ENCODE measurements at places on chromosomes 4 and X. TPM values are rescaled to one million over a fixed set of nuclear protein-coding genes. Genes with fewer than 3 reads are reported as not detected.

- DNase-seq = peak; percentile 14
Measured at GRCh38 chrX:17038277-17038676, 91.8 kb downstream of the REPS2 start.

GRCh38 chrX:100939333-100939732, 10.6 kb upstream of the XKRX start:
- no peak for DNase-seq

DNA sequence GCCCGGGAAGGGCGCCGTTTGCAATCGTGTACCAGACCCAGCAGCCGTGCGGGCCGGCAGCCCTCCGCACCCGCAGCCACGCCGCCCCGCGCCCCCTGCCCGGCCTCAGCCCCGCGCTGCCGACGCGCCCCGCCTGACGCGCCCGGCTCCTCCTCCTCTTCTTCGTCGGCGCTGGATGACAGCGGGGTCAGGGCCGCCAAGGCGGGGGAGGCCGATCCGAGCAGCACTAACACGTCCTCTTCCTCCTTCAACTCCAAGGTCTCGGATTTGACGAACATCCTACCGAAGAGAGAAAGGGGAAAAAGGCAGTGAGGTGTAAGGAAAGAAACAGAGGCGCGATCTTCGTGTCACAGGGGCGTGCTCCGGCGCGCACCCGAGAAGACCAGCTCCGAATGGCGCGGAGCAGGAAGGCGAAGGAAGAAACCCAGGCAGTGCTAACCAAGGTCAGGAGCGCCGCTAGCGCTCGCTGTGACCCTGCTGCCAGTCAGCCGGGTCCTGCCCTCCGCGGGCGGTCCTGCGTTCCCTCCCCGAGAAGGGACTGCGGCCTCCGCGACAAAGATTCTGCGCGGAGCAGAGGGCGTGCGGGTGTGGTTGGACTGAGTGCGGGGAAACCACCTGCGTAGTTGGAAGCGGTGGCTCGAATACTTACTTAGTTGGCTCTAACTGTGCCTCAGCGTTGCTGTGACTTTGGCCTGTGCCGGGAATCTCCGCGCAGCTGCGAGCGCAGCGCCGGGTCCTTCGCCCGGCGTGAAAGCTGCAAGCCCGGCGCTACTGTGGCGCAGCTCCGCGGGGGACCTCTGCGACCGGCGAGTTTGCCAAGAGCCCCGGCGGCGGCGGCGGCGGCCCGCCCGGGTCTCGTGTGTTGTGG, 548 bp downstream of the NEUROG2 start:
- no peak for DNase-seq

- DNase-seq = no peak
Measured at GRCh38 chr4:175459571-175459970, 352.5 kb downstream of the GPM6A start.

GRCh38 chr4:73127839-73128453, 58.4 kb upstream of the COX18 start:
- DNase-seq = no peak

GRCh38 chr4:74364652-74365491, at the start of gene EREG:
EREG (plus strand) TSS chr4:74365145; CDS start chr4:74365309, 164 bp downstream.
- DNase-seq = no peak

DNA sequence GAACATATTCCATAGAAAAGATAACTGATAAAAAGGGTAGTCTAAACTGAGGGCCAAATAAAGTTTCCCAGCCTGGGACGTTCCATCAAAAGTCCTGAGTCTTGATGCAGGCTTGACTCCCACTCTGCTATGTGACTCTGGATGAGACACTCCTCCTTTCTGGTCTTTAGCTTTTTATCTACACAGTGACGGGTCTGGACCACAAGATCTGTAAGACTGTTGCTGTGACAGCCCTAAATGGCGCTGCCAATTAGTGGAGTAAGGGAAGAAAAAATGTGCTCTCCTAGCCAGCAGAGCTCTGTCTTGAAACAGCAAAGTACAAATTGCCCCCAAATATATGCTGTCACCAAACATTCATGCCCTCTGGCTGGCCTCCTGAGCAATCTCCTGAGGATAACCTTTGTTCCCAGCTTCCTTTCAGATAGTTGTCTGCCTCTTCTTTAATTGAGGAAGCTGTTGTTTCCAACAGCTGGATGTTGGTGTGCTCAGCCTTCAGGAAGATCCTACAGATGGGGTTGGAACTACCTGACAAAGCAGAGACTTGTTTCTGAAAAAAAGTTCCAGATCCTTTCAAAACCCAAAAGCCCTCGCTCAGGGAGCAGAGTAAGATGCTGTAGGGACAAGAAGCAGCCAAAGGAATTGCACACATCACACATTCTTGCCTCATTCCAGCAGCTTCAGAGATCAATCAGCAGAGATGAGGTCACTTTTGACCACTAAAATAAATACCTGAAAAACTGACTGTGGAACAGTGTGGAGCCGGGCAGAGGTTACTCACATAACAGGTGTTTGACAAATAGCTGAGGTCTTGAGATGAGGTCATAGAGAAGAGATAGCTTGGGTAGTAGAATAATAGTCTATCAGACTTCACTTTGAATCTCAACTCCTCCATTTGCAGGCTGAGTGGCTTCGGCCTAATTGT, 383.4 kb upstream of the FGF13 start:
- DNase-seq = no peak

GRCh38 chrX:150525061-150525919, 43.1 kb upstream of the MTM1 start:
- DNase-seq = peak; percentile 69

DNA sequence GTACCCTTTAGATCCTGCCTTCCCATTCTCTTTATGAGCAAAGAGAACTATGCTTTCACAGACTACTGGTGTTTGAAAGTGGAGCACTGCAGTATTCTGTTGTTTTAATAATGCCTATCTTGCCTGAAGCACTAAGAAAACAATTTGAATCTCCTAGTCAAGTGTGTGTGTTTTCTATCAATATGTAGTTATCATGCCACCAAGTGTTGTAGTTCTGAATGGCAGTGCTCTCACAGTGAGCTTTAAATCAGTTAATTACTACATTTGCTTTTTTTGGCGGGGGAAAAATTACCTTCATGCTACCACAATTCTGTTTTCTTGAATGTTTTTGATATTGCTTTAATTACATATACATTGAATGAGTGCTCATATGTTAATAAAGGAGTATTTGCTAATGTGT, 143.6 kb upstream of the FAM47A start:
- no peak for DNase-seq

Gene ITIH6
- not detected for total RNA-seq

Gene ELF4
- 0.31 TPM for total RNA-seq

Gene FRAS1
- 7.0 TPM for total RNA-seq

Gene AREG
- total RNA-seq = not detected

Gene GPR143
- 1.2 TPM for total RNA-seq
